ENCODE measurements at places on chromosomes 12 and 14.

- no peak for DNase-seq
These were observed 93.9 kb upstream of the DIO3 start for GRCh38 chr14:101467181-101467926.

DNA sequence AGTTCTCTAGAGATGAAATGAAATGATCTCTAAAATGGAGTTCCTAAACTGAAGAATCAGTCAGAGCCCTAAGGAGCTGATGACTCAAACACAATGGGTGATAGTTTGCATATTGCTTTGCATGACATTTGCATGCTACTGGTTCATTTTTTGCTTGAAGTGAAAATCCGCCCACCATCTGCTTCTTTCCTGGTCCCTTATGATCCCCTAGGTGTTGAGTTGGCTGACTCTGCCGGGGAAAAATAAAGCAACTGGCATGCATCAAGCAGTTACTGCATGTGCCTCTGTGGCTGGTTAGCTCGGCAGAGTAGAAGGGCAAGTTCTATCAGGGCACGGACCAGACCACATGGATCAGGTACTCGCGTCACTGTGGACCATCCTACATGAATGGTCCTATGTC, 151.1 kb downstream of the PPM1H start:
- DNase-seq, result no peak

DNA sequence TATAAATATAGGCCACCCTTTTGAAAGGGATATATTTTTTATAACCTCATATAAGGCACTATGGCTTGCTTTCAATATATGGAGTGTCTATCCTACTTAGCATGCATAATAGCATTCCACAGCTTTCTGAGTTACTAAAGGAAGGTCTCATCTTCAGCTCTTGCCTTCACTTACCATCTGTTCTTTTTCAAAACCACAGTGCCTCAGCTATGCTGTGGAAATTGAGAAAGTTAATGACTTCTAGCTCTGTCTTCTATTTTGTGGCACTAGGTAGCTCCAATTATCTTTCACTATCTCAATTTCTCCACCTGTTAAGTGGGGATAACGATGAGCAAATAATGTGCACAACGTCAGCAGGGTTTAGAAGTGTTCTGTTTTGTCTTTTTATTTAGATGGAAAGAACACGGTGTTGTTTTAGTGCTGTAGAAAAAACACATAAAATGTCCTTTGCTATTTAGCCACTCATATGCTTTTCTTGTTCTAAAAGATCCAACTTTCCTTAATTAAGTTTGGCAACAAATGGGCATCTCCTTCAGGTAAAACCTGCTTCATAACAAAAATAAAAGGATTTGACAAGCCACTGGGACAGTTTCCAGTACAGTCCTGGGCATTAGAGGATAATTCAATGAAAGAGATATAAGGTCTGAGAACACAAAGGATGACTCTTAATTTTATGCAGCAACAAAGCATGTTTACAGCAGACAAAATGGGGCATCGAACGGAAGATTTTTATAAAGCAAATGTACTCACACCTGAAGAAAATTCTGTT, 462.0 kb upstream of the SYT1 start:
- no peak for DNase-seq

DNA sequence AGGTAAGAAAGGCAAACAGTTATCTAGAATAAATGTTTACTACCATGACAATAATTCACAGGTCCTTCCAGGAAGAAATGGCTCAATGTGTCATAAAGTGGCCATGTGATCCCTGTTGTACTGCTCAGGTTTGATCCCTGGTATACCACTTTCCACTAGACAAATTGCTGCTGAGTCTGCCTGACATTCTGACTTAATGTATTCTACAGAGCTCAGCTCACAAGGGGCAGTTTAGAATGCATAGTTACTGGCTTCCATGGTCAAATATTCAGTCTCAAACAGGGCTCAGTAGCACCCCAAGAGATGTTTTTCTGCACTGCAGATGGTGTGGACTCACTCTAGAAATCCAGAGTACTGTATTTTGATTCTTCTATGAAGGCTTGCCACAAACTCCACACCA, 21.8 kb downstream of the TSHR start:
- DNase-seq, result no peak

GRCh38 chr12:6852651-6853354, 853 bp downstream of the USP5 start:
- DNase-seq, result no peak

- no peak for DNase-seq
These were observed 11.3 kb downstream of the PPFIBP1 start for GRCh38 chr12:27535318-27535717.

DNA sequence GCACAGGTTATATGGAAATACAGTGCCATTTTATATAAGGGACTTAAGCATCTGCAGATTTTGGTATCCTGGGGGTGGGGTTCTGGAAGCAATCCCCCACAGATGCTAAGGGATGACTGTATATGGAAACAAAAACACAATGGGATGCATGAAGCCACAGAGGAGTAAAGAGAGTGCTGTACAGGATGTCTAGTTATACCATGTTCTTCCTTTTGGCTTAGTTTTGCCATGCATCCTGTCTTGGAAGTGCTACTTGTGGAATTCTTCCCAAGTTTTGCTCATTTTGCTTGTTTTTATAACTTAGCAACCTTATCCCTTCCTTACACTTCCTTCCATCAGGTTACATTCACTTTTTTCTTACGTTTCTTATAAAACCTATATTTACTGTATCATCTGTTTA, 55.6 kb downstream of the TRMT5 start:
- DNase-seq, result no peak

- DNase-seq, result no peak
These were observed 51.4 kb upstream of the ANO2 start for GRCh38 chr12:5996459-5996858.

DNA sequence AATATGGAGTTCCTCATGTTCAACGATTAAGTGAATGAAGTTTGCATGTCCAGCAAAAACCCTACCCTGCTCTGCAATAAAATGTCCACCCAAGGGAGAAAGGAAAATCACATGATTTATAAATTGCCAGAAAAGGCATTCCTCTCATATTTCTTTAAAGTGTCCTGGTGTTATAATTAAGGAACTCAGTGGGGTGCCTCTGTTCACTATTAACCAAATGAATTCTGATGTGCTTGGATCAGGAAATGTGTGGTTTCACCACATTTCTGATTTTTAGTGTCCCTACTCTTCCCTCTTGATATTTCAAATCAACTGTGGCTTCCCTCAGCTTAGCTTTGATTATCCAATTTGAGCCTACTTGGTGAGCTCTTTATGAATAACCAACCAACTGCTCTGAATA, 208.1 kb downstream of the PHLDA1 start:
- DNase-seq, result no peak

DNA sequence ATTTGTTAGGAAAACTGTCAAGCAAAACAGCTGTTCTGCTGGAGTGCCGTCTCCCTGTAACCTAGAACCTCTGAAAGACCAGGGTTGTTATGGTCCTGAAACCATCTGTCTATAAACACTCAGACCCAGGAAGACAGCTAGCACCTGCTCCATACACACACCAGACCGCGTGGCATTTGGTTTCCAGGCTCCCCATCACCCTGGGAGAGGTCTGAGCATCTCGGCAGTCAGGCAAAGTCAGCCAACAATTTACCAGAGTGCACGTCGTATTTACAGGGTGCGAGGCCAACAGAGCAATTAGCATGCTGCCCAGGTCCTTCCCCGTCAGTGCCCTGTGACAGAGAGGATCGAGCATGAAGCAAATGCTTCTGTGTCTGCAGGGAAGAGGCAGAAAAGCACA, 272.5 kb downstream of the SLC15A4 start:
- no peak for DNase-seq

DNA sequence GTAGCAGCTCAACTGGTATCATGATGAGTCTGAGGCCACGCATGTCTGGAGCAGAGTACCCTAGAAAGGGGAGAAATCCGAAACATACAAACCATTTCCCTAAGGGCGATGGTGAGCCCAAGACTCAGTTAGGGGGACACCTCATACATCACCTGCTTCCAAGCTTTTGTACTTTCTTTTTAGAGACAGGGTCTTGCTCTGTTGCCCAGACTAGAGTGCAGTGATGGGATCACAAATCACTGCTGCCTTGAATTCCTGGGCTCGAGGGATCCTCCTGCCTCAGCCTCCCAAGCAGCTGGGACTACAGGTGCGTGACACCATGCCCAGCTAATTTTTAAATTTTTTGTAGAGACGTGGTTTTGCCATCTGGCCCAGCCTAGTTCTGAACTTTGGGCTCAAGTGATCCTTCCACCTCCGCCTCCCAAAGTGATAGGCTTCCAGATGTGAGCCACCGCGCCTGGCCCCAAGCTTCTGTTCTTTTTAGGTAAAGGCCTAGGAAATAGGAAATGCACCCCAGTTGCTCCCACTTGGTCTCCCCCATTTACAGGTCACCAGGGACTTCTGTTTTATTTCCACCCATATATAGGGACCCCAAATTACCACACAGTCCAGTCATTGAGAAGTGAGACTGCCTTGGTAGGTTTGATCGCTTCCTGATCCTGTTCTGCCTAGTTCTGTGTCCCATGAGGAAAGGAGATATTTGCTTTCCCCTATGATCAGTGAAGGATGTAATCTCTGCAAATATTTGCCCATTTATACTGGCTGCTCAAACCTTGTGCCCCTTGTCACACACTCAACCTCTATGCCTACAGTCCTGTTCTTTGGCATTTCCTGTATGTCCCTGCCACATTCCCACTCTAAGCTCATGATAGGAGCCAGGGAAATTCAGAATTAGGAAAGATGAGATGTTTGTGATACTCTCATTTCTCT, at the start of gene APOF:
APOF (minus strand) TSS at position 728 of the 930 bp plus-strand sequence; CDS start at position 616, 112 bp downstream.
- DNase-seq, result no peak

DNA sequence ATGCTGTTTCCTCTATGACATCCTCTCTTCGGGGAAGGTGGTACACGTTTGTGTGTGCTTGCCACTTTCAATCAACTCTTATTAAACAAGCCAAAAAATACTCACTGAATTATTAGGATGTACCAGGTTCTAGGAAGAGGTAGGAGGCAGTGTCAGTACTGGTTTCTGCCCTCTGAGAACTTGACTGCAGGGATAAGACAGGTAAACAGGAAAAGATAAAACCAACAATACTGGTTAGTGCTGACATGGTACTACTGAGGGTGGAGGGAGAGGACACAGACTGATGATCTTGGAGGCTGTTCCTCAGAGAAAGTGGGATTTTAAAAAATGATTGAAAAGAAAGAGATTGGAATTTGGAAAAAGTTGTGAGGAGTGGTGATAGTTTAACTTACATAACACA, 295.2 kb upstream of the PWP1 start:
- no peak for DNase-seq

DNA sequence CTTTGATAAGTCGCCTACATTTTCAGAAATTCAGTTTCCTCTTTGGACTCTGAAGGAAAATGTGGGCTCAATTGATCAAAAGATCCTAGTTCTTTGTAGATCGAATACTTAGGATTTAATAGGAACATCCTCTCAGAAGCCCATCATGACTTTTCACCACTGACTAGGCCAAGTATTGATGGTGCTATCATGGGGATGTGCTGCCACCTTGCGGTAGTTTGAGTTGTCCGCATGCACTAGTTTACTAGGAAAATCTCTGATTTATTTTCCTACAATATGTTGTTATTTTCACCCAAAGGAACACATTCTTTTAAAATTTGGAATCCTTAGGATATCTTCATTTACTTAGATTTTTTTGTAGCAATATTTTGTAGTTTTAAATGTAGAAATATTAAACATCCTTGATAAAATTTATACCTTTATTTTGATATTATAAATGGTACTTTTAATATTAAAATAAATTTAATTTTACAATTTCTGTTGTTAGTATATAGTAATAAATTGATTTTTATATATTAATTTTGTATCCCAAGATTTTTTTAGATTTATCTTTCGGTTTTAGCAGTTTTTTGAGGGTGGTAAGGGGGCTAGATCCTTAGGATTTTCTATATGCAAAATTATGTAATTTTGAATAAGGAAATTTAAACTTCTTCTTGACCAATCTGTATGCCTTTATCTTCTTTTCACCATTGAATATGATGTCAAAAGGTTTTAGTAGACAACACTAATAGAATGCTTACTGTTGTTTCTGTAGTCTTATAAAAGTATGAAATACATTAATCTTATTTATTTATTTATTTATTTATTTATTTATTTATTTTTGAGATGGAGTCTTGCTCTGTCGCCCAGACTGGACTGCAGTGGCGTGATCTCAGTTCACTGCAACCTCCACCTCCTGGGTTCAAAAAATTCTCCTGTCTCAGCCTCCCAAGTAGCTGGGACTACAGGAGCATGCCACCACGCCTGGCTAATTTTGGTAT, 52.9 kb upstream of the OR9K2 start:
- DNase-seq, result peak; percentile 59

GRCh38 chr12:48441069-48441468, 31.3 kb upstream of the ANP32D start:
- no peak for DNase-seq

GRCh38 chr12:53939141-53940108, 794 bp downstream of the HOXC13 start:
- no peak for DNase-seq

DNA sequence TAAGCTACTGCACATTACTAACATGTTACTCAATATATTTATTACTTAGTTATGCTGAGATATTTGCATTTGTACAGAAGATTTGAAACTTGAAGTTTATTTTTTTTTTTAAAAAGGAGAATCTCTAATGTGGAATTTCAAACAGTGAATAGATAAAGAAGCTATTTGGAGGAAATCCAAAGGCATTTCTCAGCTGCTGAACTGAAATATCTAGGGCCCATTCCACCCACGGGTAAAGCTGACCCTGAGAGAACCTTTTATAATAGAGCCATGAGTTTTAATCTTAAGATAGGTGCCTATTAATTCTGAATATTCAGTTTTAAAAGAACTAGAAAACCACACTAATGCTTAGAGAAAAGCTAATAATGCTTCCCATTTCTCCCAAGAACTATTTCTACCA, 225.4 kb upstream of the CAND1 start:
- DNase-seq, result no peak

- no peak for DNase-seq
These were observed 46.9 kb downstream of the BTG1 start for GRCh38 chr12:92098594-92099380.

DNA sequence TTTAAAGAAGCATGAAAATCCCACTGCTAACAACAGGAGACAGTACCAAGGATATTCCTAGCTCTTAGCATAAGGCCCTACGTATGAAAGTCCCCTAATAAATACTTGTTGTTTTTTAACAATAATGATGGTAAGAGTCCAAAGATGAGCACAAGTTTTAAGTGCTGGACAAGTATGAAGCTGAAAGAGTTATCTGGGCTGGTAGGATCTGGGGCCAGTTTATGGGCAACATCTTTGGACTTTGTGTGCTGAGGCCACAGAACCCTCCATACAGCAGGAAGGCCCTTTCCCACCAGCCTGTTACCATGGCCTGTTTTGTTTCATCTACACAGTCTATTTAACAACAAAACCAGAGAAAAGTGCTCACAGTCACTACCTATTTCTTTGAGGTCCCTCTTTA, 12.5 kb upstream of the PLXNC1 start:
- DNase-seq, result no peak

All from right renal pelvis (tissue), 4 donors.